ENCODE measurements at places on chromosomes 16 and 17.

GRCh38 chr17:75088465-75089417 is 987 bp downstream of the SLC16A5 start:
- peak; percentile 49 for DNase-seq

DNA sequence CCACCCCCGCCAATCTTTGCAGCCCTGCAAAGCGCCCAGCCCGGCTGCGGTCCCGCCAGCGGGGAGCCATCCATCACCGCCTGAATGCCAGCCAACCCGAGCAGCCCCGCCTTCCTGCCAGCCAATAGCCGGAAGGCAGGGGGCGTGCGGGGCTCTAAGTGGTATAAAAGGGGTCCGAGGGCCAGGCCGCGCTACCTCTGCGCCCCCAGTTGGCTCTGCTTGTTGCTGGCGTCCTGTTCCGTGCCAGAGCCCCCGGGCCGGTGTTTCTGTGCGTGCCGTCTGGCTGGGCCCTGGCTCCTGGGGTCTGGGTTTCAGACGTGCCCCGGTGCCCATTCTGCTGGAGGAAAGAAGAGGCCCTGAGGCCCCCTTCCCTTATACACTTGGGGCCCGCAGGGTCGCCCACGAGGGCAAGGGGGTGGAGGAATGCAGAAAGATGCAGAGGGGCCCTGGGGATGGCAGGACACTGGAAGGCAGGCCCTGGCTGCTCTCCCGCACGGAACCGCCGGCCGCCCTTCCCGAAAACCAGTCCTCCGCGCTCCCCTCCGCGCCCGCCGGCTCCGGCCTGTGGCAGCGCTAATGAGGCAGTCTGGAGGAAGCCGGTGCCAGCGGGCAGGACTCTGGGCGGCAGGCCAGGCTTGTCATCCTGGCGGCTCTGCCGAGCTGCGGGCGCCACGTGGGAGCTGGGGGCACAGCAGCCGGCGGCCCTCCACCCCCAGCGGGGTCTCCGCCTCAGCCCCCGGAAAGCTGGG is 14.0 kb downstream of the COPZ2 start:
- DNase-seq, result peak; percentile 60

- no peak for DNase-seq
Measured at GRCh38 chr17:78359321-78359996, 418 bp downstream of the SOCS3 start.

GRCh38 chr17:60720763-60721531 is 43.3 kb downstream of the BCAS3 start:
- DNase-seq, result peak; percentile 26

DNA sequence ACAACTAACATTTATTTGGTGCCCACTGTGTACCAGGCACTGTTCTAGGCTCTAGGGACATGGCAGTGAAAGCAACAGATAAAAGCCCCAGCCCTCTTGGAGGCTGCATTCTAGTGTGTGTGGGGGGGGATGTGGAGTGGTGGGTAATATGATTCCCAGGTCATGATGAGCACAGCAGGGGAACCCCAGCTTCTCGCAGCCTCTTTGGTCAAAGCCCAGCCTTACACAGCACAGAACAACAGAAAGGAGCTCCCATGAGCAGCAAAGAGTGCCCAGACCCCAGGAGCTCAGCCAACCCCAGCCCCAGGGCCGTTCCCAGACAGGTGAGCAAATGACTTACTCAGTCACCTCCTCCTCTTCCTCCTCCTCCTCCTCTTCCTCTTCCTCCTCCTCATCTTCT is 21.9 kb downstream of the CNGB1 start:
- DNase-seq, result no peak

- DNase-seq, result no peak
Measured at GRCh38 chr16:84851192-84852127, 31.7 kb downstream of the CRISPLD2 start.

DNA sequence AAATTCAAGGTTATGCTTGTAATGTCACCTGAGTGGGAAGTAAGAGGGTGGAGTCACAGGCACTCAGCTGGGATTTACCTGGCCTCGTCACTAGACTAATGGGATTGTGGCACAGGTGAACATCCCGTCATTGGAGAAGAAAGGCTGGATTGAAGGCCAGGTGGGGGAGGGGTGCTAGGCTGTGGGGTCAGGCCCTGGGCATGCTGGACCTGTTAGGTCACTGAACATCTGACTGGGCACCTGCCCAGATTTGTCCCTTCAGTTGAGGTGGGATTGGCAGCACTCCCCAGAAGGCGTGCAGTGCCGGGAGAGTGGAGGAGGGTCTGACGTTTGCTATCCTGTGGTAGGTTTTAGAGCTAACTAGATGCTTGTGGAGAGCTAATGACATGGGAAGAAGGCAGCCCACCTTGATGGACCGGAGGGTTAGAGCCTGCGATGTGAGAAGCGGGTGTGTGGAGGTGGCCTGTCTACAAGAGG is 161.5 kb upstream of the ZNF267 start:
- no peak for DNase-seq

- DNase-seq, result no peak
Measured at GRCh38 chr17:30393491-30393890, 14.8 kb downstream of the CPD start.

DNA sequence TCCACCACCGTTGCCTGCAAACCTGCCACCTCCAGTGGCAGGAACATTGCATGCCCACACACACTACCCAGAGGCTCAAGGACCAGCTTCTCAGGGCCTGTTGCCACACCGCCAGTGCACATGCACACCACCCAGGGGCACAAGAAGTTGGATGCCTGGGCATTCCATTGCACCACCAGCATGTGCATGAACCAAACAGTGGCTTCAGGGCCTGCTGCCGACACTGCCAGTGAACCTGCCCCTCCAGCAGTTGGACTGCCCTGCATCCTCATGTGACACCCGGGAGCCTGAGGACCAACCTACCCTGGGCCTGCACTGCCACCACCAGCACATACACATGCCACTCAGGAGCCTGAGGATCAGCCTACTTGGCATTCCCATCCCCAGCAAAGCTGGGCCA is 303.7 kb downstream of the KCNJ2 start:
- DNase-seq, result no peak

DNA sequence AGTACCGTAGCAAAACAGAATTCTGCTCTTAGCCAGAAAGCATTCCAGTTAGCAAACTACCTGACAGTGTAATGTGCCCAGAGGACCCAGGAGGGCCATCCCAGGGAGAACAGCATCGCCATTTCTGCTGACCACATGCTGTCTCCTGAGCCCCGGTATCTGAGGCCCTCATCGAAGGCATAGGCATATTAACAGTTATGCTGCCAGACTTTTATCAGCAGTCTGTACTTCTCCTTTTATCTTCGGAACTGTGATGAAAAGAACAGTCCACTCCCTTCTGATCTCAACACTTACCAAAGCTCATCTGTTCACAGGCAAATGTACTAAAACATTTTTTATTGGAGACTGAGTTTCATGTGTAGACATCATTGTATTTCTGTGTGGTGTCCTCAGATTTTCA is 236.4 kb downstream of the PRKCA start:
- DNase-seq, result no peak

- no peak for DNase-seq
Measured at GRCh38 chr16:57621521-57622271, 6.7 kb upstream of the ADGRG1 start.

DNA sequence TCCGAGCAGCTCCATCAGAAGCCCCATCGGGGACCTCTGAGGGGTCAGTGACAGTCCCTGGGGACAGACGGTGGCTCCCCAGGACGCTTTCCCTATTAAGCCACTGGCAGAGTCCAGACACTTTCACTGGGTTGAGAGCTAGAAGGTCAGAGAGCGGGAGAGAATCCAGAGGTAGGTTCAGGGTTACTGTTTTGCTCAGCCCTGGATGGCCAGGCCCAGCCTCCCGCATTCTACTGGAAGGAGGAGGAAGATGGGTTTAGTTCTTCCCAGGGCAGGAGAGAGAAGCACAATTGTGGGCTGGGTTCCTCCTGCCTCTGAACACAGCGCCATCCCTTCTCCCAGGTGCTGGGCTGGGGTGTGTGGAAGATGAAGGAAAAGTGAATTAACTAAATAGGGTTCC is 452.8 kb downstream of the SLC39A11 start:
- no peak for DNase-seq

DNA sequence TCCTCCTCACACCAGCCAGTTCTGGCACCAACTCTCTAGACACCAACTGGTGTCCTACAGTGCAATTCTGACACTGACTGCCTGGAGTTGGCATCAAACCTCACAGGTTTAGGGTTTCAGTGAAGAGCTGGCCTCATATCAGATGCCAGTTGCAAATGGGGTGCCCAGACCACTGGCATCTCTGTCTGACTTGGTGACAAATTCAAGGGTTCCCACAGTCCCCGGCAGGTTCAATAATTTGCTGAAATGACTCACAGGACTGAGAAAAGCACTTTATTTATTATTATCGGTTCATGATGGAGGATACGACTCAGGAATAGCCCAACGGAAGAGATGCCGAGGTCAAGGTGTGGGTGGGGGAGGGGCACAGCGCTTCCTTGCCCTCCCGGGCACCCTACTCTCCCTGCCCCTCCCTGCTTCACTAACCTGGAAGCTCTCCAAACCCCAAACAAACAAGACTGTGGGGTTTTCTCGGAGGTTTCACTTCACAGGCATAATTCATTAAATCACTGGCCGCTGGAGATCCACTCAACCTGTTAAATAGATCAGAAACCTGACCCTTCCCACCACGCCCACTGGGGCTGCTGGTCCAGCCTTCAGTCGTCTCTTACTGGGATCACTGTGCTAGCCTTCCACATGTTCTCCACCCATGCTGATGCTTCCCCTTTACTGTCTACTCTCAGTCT is 1.7 kb upstream of the NLRP1 start:
- no peak for DNase-seq

- peak; percentile 33 for DNase-seq
Measured at GRCh38 chr16:87580855-87581261, 21.4 kb upstream of the JPH3 start.

GRCh38 chr17:248337-249235 is 67.1 kb upstream of the DOC2B start:
- no peak for DNase-seq

- no peak for DNase-seq
Measured at GRCh38 chr17:51548125-51548524, 287.8 kb downstream of the UTP18 start.

GRCh38 chr17:62660629-62661118 is 33.2 kb downstream of the MRC2 start:
- no peak for DNase-seq

DNA sequence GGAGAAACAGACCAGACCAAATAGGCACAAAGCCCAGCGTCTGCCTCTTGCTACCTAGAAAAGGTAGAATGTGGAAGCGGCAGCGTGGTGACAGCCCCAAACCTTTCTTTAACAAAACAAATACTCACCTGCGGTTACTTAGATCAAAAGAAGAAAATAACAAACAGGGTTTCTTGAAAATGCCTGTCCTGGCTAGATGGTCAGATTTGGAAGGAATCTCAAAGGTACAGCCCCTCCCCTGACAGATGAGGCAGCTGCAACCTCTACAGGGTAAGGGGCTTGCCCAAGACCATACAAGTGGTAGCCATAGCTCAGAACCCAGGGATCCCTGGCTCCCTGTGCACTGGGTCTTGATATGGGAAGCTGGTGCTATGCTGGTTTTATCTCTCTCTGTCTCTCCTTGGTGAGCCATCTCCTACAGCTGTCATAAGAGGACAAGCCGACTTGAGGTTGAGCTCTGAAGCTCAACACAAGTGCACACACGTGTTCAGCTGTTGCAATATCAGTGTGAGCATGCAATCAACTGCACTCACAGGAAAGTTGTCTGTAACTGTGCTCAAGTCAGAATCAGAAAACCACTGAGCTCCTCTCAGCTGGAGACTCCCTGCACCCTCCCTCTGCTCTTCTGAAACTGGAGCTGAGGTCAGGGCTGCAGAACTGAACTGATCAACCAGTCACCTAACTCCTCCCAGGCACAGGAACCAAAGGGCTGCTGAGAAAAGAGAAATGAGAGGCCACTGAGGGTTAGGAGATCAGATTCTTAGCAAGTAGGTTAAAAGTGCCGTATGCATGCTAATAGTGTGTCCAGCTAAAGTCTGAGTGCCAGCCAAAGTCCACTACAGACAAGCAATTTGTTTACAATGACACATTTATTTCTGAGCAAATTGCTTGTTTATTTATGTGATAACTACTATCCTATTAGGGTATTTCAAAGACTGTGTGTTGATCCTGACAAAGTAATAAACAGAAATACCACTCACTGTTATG is 6.1 kb upstream of the RNF157 start:
- DNase-seq, result peak; percentile 69

DNA sequence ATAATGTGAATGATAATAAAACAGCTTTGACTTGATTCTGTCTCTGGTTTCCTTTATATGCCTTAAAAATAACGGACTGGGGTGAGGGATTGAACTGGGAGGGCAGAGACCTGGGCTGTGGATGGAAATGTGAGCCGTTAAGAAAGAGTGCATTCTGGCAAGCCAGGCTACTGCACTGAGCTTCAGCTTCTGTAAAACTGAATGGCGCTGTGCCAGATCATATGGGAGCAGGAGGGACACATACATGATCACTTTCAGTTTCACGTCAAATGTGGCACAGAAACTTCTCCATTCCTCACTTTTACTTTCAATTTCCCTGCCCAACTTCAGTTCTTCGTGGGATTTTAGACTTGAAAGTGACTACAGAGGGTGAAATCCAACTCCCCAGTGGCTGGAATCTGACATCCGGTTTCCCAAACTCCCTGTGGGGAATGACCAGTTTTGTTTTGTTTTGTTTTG is 1.1 kb downstream of the MT2A start:
- peak; percentile 76 for DNase-seq

DNA sequence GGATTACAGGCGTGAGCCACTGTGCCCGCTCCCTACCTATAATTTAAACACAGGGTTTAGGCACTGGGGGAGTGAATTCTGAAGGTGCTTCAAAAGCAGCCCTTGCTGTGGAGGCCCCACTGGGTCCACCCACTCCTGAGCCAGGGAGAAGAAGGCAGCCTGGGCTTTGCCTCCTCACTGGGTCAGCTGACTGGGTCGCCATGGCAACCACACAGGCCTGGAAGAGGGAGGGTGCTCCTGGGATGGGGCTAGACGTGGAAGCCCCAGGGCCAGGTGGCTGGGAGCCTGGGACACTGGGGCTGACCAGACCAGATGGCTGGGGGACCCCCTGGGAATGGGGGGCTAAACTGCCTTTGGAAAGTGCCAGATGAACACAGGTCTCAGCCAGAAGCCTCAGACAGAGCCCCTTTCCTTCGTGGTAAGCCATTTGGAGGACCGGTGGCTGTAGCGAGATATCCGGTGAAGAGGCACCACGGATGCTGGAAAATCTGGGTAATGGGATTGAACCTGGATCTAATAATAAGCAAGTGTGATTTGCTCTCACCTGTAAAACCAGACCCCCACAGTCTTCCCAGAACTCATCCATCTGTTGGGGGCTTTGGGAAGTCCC is 32.9 kb downstream of the TRARG1 start:
- no peak for DNase-seq

DNA sequence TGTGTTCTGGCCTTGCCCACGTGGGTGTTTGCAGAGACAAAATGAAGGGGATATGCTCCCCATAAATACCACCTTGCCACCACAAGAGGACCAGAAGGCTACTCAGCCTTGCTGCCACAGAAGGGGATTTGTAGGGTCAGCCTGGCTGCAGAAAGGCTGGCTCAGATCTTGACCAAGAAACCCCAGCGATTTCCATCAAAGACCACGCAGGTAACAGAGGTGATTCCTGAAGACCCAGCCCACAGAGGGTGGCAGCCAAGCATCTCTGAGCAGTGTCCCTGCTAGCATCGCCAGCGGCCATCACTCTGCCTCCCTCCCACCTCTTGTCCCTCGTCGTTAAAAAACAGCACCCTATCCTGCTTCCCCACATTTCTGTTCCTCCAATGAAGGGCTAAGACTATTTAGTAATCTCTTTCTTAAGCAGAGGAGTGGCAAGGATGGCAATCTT is 54.9 kb downstream of the BEAN1 start:
- DNase-seq, result peak; percentile 12

Data from activated T-cell treated with anti-CD3 and anti-CD28 coated beads, Interleukin-2, amount 50 U/mL, for 48 hours (primary cell).